ENCODE measurements at places on chromosomes 7 and 10. TPM values are rescaled to one million over a fixed set of nuclear protein-coding genes. Genes with fewer than 3 reads are reported as not detected.

C10orf67 gene
- not detected for total RNA-seq

SRRM3 gene
- 3.4 TPM for total RNA-seq

TSPAN13 gene
- 42.6 TPM for total RNA-seq

CXCL12 gene
- total RNA-seq, result 164 TPM

ORC5 gene
- 26.5 TPM for total RNA-seq

SLC26A4 gene
- total RNA-seq, result 0.48 TPM

JAKMIP3 gene
- 0.16 TPM for total RNA-seq

GRID2IP gene
- total RNA-seq, result not detected

HOXA9 gene
- 18.4 TPM for total RNA-seq

GIMAP6 gene
- 35.2 TPM for total RNA-seq

SPDYE8 gene
- not detected for total RNA-seq

SPDYE6 gene
- 0.33 TPM for total RNA-seq

CFAP70 gene
- total RNA-seq, result 9.2 TPM

FAM25G gene
- total RNA-seq, result not detected

HOGA1 gene
- 1.9 TPM for total RNA-seq

LFNG gene
- total RNA-seq, result 9.1 TPM

PDAP1 gene
- total RNA-seq, result 39.4 TPM

HSPA14 gene
- 16.4 TPM for total RNA-seq

UNC5B gene
- total RNA-seq, result 4.9 TPM

DEPP1 gene
- total RNA-seq, result 139 TPM

CD36 gene
- 240 TPM for total RNA-seq

BAIAP2L1 gene
- 1.3 TPM for total RNA-seq

ECD gene
- 49.2 TPM for total RNA-seq

PAX4 gene
- total RNA-seq, result not detected

TMEM26 gene
- total RNA-seq, result not detected

PAPSS2 gene
- 21.1 TPM for total RNA-seq

EGR2 gene
- total RNA-seq, result 9.2 TPM

ZNF716 gene
- not detected for total RNA-seq

SPAM1 gene
- not detected for total RNA-seq
